ENCODE measurements at places on chromosomes 1 and 21. TPM values are rescaled to one million over a fixed set of nuclear protein-coding genes. Genes with fewer than 3 reads are reported as not detected.

The CELSR2 gene
- polyA plus RNA-seq: 13.2 TPM

GRCh38 chr1:21280011-21280471 is 10.2 kb downstream of the ECE1 start:
- H3K4me3 ChIP-seq: no peak overlapping the region
- H3K27ac ChIP-seq: peak overlapping the region; percentile 84
- H3K36me3 ChIP-seq: no peaks in the 10 kb centered on the region

- no peaks in the 10 kb centered on the region for H3K27me3 ChIP-seq
- H3K4me3 ChIP-seq: no peak overlapping the region
- H3K27ac ChIP-seq: no peak overlapping the region
- no peak for DNase-seq
These were observed 93.1 kb downstream of the MRPS6 start for GRCh38 chr21:34166468-34166867.

- peaks cover 3% of the 10 kb centered on the region for H3K4me1 ChIP-seq
- no peaks in the 10 kb centered on the region for H3K36me3 ChIP-seq
- H3K4me3 ChIP-seq: no peak overlapping the region
- no peak overlapping the region for H3K27ac ChIP-seq
- peaks cover 20% of the 10 kb centered on the region for H3K27me3 ChIP-seq
- DNase-seq: no peak
These were observed 779 bp downstream of the THEM5 start for GRCh38 chr1:151852733-151853132.

DNA sequence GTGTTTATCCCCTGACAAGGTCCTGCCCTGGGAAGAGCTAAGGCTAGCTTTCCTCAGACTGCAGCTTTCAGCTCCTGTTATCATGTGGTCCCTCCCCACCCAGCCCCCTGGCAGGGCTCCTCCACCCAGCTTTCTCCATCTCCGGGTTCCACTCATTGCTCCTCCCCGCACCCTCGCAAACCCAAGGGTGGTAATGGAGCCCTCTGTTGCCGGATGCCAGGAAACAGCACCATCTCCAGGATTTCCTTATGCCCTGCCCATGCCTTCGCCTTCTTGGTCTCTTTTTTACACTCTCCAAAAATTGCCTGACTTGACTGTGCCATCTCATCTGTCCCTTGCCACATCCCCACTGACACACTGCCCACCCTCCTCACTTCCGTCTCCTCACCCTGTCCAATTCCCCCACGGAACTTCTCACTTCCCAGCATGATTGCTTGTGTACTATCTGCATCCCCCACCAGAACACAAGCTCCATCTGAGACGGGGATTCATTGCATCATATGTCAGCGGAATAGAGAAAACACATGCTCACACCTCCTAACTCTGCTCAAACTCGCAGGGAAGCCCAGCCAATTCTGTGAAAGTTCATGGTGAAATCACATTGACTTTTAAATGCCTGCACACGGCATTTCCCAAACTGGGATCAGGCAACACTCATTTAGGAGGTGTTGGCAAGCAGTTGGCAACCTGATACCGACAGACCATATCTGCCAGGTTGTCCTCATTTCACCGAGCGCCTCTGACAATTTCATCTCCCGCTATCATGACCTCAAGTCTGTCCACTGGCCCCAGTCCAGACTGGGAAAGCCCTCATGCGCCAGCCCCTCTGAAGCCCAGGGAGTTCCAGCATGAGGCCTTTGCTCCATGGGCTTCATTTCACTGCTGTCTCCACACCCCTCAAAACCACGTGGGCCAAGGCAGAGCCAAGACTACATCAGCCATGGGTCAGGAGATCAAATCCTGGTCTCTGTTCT is 201.1 kb downstream of the MATN1 start:
- no peak overlapping the region for H3K27ac ChIP-seq
- H3K27me3 ChIP-seq: peaks cover 37% of the 10 kb centered on the region
- H3K36me3 ChIP-seq: no peaks in the 10 kb centered on the region

The SPATA46 gene
- 0.47 TPM for polyA plus RNA-seq

DNA sequence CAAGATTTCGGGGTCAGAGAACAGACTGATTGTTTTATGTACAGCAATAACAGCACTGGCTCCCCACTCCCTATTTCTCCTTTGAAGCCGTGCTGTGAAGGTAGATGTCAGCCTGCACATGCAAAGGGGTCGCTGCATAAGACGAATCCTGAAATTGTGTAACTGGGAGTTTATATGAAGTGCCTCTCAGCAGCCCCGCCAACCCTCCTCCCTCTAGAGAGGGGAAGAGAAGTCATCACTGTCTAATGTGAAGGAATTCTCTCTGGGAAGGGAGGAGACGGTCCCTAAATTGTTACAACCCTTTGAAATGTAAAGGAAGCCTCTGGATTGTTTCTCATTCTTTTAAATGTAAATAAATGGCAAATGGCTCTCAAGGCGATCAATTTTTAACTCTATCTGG is 545.3 kb downstream of the PLA2G4A start:
- no peak overlapping the region for H3K4me3 ChIP-seq
- H3K4me1 ChIP-seq: no peaks in the 10 kb centered on the region
- H3K36me3 ChIP-seq: no peaks in the 10 kb centered on the region
- no peak for DNase-seq
- H3K27ac ChIP-seq: no peak overlapping the region

The PGLYRP4 gene
- polyA plus RNA-seq: not detected

GRCh38 chr1:29297450-29297849 is 61.1 kb downstream of the PTPRU start:
- no peak overlapping the region for H3K4me3 ChIP-seq
- no peak overlapping the region for H3K27ac ChIP-seq
- no peaks in the 10 kb centered on the region for H3K27me3 ChIP-seq
- DNase-seq: no peak
- no peaks in the 10 kb centered on the region for H3K4me1 ChIP-seq
- H3K36me3 ChIP-seq: peaks cover 12% of the 10 kb centered on the region

DNA sequence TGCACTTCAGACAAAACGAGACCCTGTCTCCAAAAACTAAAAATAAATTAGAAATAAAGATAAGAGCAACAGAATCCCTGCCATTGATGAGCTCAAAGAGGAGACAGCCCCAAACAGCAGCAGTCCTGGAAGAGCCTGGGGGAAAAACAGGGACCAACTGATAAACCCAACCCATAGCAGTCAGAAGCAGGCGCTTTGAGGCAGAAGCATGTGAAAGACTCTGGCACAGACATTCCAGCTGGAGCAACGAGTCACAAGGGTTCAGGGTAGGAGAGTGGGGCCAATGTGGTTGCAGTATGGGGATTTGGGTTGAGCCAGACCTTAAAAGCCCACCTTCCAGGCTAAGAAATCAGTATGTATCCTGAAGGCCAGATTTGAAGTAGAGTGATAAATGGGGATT is 78.5 kb downstream of the MPZL1 start:
- no peak for DNase-seq
- H3K27ac ChIP-seq: no peak overlapping the region
- H3K4me3 ChIP-seq: no peak overlapping the region
- peaks cover 40% of the 10 kb centered on the region for H3K4me1 ChIP-seq

DNA sequence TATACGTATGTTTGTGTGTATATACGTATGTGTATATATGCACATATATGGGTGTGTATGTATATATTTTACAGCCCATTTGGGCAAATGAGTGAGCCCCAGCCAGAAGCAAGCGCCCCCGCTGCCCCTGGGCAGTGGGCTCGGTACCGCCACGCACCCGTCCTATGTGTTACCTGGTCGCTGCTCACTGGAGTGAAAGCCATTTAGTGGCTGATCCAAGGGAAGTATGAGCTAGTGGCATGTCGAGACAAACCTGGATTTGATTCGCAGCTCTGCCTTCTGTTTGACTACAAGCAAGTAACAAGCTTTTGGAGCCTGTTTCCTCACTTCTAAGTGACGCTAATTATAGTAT is 35.8 kb upstream of the JAK1 start:
- peak overlapping the region; percentile 61 for H3K4me3 ChIP-seq
- DNase-seq: no peak
- no peaks in the 10 kb centered on the region for H3K36me3 ChIP-seq
- H3K27ac ChIP-seq: peak overlapping the region; percentile 99

DNA sequence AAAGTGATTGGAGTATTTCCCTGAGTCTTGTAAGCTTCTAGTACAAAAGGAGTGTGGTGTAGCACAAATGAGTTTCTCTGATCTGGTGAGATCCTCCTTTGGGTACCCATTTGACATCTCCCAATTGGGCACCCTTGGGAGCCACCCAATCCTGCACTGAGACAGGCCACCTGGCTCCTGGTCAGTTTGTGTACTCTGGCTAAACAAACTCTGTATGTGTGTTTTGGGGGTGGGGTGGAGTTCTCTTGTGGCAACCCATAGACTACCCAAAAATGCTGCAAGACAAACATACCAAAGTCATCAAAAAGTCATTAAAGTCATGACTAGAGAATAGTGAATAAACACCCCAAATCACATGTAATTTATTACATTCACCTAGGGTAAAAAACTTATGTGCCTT is 8.4 kb upstream of the HIVEP3 start:
- no peak overlapping the region for H3K4me3 ChIP-seq
- no peak overlapping the region for H3K27ac ChIP-seq
- H3K27me3 ChIP-seq: no peaks in the 10 kb centered on the region
- no peaks in the 10 kb centered on the region for H3K36me3 ChIP-seq
- DNase-seq: no peak

Measured in left lung (tissue), 14 donors.